ENCODE measurements at places on chromosomes 16 and 17.

DNA sequence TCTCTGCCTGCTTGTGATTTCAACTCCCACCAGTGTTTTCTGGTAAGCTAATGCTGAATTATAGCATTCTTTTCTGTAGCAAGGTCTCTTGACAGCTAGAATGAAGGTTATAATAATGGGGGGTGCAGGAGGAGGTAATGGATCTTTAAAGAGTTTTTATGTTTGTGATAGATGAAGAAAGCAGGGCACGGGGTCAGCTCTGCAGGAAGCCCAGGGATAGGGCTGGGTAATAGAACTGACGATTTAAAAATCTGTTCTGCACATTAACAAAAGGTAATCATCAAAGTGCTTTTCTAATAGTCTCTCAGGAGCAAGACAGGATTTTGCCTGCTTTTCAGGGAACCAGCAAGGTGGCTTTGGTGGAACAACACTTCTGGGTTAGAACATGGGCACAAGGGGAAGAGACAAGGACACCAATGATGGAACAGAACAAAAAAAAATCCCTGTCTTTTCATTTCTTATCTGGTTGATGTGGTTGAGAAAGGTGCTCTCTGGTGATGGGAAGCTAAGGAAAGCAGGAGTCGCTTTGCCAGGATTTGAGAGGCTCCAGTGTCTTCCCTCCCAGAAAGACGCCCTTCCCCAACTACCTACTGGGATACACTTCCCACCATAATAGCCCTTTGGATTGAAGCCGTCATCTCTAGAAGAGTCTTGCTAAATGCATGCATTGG lies 263.1 kb downstream of the PHKB start:
- DNase-seq = no peak

DNA sequence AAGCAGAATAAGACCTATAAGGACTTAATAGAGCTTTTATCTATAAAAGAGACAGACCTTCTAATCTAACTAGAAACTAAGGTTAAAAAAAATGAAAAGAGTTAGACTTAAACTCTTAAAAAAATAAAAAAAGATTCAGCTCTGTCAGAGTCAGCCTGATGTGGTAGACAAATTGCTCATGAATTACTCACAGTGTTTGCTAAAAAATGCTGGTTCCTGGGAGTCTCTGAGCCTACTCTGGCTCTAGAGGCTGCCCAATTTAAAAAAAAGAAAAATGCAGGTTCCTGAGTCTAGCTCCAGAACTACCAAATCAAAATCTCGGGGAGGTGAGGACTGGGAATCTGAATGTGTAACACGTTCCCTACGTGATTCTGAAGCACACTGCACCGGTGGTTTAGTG lies 18.1 kb downstream of the SOST start:
- DNase-seq = no peak

DNA sequence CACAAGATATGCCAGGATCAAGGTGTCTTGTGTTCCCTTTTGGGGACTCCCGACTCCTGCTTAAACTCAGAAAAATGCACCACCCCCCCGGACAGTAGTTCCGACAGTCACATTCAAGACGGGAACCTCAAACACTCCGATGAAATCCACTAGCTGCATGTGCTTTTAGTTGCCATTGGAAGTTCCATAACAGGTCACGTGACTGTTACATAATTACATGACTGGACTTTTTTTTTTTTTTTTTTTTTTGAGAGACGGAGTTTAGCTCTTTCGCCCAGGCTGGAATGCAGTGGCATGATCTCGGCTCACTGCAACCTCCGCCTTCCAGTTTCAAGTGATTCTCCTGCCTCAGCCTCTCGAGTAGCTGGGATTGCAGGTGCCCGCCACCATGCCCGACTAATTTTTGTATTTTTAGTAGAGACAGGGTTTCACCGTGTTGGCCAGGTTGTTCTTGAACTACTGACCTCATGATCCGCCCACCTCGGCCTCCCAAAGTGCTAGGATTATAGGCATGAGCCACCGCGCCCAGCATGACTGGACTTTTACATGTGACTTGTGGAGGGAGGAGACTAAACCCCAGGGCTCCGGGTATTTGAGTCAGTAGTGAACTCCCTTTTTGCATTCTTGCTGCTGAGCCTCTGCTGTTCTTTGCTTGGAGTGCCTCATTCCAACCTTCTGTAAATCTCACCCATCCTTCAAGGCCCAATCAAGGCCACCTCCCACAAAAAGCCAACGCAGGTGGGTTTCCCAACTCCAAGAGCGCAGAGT lies 1.6 kb downstream of the SIRT7 start:
- no peak for DNase-seq

DNA sequence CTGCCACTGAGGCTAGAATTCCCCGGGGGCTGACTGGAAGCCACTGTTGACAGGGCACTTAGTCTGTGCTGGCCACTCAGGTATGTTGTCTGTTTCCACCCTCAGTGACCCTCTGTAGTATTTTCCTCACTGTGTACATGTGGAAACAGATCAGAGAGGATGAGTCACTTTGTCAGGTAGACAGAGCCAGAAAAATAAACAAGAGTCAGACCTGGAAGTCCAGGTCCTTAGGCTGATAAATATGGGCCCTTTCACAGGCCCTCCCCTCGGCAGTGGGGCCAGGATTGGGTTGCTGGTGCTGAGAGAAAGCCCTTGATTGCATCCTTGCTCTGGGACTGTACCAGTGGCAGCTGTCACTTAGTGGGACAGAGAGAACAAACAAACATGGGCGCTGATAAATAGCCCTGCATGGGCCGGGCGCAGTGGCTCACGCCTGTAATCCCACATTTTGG lies 21.3 kb downstream of the PGS1 start:
- no peak for DNase-seq

GRCh38 chr16:15803618-15804017 lies 53.2 kb downstream of the MYH11 start:
- no peak for DNase-seq

DNA sequence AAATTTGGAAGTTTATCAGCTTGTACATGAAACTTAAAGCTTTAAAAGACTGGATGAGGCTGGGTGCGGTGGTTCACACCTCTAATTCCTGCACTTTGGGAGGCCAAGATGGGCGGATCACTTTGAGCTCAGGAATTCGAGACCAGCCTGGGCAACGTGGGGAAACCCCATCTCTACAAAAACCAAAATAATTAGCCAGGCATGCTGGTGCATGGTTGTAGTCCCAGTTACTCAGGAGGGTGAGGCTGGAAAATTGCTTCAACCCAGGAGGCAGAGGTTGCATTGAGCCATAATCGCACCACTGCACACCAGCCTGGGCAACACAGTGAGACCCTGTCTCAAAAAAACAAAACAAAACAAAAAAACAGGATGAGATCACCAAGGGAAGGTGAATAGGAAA lies 209.5 kb downstream of the AATF start:
- DNase-seq = no peak

DNA sequence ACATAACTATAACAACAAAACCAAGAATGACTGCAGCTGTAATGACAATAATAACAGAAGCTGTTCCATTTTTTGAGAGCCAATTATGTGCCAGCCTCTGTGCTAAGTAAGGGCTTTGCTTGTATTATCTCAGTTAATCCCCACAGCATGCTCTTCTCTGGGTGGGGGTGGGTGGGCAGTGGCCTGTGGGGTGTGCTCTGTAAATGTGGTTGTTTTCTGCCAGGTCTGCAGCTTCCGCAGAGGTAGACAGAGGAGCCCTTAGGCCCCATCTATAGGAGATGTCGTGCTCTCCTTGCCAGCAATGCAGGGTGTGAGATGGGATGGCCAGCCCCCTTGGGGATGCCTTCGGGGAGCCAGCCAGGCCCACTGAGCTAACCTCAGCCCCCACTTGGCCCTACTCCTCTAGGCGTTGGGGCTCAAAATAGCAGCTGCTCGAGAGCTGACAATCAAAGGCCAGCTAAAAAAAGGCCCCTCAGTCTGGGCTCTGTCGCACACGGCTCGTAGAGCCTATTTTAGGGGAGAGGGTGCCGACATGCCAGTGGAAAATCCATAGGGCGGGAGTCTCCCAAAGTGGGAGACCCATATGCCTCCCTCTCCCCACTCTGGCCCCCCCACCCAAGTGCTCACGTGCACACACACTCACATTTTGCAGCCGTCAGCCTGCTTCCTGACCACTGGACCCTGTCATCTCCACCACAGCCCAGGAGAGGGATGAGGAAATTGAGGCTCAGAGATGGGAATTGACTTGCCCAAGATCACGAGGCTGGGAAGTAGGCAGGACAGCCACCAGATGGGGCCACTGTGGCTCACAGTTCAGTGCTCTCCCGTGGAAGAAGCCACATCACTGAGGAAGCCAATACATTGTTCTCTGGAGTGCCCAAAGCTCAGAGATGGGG lies 15.8 kb downstream of the CDH16 start:
- no peak for DNase-seq

DNA sequence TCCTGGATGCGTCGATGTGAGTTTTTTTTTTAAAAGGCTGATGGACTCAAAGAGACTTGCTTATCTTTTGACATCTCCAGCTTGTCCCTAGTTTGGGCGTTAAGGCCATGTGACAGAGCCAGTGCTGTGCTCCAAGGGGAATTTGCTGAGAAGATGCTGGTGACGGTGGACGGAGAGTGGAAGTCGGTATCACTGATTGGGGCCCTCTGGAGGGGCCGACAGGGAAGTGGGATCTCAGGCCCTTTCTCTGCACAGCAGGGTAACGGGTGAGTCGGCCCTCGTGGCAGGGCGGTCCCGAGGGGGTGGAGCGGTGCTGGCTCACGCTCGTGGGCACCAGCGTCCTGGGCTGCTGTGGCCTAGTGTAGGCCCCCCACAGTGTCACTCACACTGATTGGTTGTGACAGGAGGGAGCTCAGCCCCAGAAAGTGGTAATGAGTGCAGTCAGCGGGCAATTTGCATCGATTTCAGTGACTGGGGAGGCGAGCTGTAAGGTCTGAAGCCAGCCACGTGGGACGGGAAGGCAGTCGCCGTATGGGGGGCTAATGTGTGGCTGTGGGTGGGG lies 91.3 kb downstream of the TBC1D16 start:
- DNase-seq = no peak

GRCh38 chr17:43840814-43841213 lies 6.2 kb upstream of the CD300LG start:
- no peak for DNase-seq

DNA sequence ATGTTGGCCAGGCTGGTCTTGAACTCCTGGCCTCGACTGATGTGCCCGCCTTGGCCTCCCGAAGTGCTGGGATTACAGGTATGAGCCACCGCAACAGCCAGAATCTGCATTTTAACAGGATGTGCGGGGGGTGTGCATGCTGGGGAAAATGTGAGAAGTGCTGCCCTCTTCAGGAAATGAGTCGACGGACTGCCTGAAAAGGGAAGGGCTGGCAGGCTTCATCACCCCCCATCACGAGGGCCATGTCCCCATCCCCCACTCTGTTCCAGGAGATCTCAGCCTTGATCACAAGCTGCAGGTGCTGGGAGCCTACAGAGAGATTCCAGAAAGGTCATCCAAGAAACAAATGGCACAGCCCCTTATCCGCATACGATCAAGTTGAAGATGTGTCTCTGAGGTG lies 195.3 kb upstream of the RPL38 start:
- no peak for DNase-seq

DNA sequence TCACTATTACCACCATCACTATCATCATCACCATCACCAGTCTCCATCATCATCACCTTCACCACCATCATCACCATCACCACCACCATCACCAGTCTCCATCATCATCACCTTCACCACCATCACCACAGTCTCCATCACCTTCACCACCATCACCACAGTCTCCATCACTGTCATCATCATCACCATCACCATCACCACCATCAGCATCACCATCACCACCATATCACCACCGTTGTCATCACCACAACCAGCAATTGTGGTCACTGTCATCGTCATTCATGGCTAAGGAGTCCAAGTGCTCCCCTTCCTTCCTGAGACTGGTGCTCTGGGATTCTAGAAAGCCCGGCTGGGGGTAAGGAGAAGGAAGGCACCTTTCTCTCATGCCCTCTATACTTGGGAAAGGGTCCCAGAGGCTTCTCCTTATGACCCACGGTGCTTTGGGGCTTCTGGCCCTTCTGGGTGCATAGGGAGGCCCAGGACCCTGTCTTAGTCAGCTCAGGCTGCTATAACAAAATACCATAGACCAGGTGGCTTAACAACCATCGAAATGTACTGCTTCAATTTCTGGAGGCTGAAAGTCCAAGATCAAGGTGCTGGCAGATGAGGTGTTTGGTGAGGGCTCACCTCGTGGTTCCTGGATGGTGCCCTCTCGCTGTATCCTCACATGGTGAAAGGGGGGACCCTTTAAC lies 93.4 kb upstream of the GSE1 start:
- no peak for DNase-seq

GRCh38 chr17:67525239-67526135 lies 148.4 kb downstream of the PITPNC1 start:
- no peak for DNase-seq

DNA sequence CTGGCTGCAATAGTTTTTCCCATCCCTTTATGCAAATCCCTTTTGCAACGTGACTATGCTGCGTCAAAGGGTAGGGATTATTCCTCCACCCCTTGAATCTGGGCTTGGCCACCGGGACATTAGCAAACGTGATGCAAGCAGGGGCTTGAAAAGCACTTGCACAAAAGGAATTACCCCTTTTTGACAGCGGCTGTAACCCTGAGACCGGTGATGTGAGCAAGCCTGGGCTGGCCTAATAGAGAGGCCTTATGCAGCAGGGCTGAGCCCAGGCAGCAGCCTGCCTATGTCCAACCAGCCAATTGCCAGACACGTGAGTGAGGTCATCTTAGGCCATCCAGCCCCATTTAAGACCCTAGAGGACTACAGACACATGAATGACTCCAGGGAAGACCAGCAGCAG lies 30.4 kb upstream of the PAFAH1B1 start:
- DNase-seq = no peak

GRCh38 chr17:27455914-27456680 lies at the start of gene KSR1:
KSR1 (plus strand) TSS chr17:27456448; CDS start chr17:27456644, 196 bp downstream.
- peak; percentile 77 for DNase-seq

DNA sequence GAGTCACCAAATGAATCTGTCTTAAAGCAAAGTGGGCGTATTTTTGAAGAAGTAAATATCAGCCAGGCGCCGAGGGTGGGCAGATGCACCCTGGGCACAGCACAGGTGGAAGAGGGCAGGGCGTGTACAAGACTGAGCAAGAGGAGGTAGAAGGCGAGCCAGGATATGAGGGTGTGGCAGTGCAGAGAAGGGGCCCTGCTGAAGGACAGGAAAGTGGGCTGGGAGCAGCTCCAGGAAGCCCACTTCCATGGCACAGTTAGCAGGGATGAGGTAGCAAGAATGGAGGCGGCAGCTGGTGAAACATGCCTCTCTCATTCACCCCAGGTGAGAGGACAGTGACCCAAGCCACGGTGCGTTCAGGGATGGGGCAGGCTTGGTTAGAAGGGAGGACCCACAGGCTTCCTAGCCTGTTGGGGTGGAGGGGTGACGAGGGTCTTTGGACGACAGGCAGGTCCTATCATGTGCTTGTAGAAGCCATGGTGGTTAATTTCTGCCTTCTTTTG lies 149.3 kb downstream of the CLEC16A start:
- no peak for DNase-seq

DNA sequence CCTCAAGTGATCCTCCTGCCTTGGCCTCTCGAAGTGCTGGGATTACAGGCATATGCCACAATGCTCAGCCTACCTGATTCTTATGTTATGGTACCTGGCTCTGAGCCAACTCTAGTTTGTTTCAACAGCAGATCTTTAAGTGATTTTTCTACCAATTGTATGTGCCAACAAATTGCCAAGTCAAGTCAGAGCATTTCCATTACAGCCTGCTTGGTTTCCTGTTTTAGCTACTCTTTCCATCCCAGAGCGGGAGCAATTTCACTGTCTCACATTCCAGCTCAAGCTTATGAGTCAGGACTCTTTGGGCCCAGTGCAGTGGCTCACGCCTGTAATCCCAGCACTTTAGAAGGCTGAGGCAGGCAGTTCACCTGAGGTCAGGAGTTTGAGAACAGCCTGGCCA lies 30.8 kb upstream of the RBBP6 start:
- no peak for DNase-seq

GRCh38 chr16:59330019-59330670 lies 596.0 kb upstream of the GOT2 start:
- DNase-seq = no peak
